ENCODE measurements at places on chromosomes 1 and 21. TPM values are rescaled to one million over a fixed set of nuclear protein-coding genes. Genes with fewer than 3 reads are reported as not detected.

Gene AMY1B
- total RNA-seq = not detected

Gene SLC16A4
- total RNA-seq = 0.67 TPM

Gene BCL2L15
- total RNA-seq = 72.4 TPM

Gene FAM3B
- 2.3 TPM for total RNA-seq

Gene EIF4G3
- 106 TPM for total RNA-seq

DNA sequence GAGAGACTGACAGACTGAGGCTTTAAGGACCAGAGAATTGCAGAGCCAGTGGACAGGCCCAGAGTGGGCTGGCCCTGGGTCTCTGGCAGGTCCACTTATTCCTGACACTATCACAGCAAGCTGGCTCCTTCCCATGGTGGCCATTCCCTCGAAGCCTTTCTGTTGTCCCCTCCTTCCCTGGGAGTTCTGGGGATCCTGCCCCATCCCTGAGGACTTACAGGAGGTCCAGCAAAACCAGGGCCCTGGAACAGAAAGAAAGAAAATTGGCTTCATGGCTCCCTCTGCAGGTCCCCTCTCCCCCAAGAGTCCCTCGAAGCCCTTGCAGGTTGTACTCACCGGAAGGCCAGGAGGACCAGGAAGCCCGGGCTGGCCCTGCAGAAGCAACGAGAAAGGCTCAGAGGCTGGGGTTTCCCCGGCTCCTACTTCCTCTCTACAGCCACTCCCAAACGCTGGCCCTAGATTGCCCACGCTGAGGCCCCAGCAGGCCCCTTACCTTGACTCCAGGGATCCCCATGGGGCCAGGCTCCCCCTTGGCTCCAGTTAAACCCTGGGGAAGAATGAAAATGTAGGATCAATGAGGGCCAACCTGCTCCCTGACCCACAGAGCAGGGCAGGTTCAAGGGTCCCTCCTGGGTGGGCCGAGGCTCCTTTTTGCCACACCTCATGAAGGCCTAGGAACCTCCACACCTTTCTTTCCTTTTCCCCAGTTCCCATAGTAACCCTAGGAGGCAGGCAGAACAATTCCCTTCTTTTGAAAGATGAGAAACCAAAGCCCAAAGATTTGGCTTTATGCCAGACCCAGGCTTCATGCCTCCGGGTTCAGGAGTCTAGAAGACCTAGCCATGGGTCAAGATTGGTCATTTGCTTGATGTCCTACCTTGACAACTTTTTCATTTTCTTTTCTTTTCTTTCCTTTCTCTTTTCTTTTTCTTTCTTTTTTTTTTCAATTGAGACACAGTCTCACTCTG, 4.6 kb downstream of the COL9A2 start:
- peak; percentile 78 for DNase-seq

DNA sequence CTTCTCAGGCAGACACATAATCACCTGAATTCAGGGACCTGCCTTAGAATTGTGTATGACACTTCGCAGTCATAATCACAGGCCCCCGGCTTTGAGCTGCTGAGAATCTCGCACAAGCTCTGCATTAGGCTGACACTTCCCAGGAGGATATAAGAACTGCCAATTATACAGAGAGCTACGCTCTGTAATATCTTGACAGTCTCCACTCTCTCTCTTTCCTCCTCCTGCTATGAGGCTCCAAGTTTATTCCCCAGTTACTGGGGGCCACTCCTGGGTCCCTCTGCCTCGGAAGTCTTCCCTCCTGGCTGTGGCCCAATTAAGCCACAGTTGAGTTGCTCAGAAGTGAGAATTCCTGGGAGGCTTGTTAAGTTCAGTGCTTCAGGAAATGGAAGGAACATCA, 42.7 kb downstream of the EBNA1BP2 start:
- no peak for DNase-seq

DNA sequence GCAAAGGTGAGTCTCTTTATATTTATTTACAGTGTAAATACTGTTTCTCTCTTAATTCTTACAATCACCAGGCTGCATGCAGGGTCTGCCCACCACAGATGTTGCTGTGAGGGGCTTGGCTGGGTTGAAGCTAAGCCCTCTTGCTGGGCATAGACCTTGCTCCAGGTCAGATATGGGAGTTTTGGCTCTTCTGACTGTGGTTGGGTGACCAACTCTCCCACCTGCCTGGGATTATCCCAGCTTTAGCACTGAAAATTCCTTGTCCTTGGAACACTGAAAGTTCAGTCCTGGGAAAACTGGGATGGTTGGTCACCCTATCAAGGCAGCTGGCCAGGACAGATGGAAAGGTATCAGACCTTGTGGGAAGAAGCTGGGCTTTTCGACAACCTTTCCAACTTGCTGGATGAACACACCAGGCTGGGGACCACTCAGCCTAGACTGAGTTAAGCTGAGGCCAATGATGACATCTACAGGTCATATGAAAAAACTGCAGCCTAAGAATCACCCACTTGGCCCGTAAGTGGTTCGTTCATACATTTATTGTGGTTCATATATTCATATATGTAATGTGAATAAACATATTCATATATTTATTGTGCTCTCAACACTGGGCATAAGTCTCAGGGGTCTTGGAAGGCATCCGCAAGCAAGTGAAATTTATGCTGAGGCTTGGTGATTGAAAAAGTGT, 26.6 kb upstream of the HPDL start:
- peak; percentile 48 for DNase-seq

GRCh38 chr21:46122237-46122671, 24.3 kb downstream of the COL6A2 start:
- peak; percentile 6 for DNase-seq

DNA sequence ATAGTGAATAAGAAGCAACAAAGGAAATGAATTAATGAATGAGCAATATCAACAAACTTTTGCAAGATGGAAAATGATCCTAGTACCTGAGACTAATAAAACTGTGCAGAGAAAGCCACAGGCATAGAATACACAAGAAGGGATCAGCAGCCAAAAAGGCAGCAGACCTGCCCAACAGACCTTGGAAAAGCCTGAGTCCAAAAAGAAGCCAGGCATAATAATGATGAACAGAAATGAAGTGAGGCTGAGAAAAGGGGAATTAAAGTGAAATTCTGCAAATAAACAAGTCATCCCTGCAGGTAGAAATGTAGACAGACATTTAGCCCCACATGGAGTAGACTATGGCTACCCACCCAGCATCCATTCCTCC, 10.3 kb upstream of the PHTF1 start:
- no peak for DNase-seq

DNA sequence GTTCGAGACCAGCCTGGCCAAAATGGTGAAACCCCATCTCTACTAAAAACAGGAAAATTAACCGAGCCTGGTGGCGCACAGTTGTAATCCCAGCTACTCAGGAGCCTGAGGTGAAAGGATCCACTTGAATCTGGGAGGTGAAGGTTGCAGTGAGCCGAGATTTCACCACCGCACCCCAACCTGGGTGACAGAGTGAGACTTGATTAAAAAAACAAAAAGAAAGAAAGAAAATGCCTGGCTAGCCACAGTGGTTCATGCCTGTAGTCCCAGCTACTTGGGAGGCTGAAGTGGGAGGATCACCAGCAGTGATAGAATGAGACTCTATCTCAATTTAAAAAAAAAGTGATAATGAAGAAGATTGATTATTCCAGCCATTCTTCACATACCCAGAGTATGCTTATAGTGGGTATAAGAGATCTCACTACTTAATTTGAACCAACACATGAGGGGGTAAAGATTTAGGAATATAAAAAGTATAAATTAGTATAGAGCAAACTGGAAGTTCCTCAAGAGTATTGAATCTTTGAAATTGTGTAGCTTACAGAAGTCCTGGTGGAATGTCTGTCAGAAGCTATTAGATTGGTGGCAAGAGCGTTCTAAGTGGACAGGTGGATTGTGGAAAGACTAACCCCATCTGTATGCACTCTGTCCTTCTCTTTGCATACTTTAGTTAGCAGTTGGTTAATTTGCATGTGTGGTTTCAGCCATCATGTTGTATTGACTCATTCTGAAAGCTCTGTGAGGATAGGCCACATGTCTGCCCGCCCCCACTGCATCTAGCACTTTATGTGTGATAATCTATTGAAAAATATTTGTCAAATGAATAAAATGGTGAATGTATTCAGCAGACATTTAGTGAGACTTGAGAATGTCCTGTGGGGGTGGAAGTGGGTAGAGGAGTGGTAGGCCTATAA, 25.0 kb downstream of the RLF start:
- DNase-seq = peak; percentile 17

DNA sequence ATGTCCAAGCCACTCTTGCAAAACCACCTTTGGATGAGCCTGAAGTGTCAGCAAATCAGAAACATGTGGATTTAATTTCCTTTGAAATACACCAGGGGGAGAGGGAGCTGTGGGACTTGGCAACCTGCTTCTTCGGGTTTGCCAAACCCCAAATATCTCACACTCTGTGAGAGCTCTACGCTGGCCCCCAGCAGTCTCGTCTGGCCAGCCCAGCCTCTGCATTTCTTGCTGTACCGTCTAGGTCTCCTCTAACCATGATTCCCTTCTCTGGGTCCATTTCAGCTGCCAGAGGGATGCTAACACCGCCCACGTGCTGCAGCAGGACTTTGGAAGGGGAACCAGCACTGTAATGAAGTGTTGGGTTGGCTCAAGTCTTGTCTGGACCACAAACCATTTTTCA, 114.6 kb downstream of the MRPS6 start:
- DNase-seq = no peak

GRCh38 chr1:158013840-158014730, 20.6 kb downstream of the KIRREL1 start:
- DNase-seq = no peak

DNA sequence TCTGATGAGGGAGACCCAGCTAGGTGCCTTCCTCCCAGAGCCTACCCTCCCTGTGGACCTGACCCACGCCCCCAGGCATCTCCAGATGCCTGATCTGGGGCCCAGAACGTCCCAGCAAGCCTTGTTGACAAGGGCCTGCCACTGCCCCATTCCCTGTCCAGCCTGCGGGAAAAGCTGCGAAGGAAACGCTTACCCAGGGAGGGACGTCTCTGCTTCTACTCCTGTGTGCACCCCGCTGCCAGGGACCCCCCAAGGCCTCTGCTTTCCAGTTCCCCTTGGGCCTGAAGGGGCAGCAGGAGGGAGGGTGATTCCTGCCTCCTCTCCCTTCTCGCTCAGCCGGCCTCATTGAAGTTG, 11.6 kb upstream of the CLSTN1 start:
- DNase-seq = peak; percentile 52

DNA sequence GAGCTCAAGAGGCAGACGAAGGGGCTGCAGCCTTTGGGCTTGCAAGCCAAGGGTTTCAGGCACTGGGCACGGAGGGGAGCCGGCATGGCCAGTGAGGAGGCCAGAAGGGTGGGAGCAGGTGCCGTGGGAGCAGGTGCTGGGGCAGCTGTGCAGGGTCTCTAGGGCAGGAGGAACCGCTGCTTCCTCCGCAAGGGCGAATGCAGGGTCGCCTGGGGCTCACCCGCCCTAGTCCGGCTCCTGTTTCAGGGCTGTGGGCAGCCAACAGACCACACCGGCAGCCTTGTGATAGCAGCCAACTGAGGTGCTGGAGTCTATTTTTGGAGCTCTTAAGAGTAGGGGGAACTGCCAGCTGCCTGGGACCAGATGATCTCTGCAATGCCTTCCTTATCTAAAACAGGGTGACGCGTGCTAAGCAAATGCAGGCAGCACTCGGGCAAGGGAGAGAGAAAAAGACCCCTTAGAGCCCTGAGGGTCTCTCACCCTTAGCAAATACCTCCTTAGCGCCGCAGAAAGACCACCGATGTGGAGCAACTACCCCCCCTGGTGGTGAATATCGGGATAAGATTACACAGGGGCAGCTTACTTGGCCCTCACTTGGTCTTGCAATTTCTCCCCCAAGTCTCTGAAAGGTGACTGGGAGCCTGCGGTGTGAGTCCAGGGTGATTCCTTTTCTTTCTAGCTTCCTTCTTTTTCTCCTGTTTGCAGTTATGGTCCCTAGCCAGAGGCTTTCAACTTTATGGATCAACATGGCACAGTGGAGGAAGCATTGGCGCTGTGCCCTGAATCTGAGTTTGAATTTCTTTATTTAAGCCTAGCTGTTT, 20.7 kb upstream of the MAPKAPK2 start:
- DNase-seq = peak; percentile 86

DNA sequence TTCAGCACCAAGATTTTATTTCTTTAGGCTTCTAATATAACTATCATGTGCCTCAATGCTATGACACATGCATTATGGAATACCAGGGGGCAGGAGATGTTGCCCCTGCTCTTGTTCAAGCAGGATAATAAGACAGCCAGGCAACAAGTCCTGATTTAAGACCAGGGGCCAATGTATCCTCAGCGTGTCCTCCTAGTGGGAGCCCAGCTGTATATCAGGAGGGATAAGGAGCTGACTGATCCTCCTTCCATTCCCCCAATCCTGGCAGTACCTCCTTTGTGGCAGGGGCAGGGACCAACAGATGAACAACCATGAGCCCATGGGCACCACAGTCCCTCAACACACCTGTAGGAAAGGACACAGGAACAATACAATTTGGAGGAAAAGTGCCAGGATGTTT, 29.3 kb downstream of the SORT1 start:
- DNase-seq = no peak

DNA sequence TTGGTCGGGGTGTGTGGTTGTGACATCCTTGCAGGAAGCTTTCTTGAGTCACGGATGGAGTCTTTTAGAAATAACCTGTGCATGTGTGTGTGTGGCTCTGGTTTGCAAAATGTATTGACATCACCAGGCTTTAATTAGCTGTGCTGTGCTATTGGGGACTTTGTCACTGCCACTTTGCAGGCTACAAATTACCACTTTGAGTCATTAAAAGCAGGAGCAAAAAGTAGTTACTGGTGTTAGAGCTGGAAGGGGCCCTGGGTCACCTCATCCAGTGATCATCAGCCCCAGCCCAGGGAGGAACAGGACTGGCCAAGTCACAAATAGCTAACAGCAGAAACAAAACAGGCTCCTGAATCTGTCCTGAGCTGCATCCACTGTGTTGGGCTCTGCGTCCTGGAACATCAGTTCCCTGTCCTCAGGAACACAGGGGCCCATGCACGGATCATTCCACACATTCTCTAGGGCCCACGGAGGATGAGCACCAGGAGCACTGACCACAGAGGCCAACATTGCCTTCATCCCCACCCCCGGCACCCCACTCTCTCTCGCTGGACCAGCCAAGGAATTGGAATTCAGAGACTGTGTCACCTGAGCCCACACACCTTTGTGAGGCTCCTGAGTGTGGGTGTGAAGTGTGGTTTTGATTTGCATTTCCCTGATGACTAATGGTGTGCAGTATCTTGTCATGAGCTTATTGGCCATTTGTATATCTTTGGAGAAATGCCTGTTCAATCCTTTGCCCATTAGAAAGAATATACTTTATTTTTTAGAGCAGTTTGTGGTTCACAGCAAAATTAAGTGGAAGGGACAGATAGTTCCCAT, 280.1 kb upstream of the C1orf174 start:
- DNase-seq = no peak

GRCh38 chr1:243525085-243525487, 269.2 kb downstream of the SDCCAG8 start:
- no peak for DNase-seq

- DNase-seq = no peak
Observed at GRCh38 chr1:247482747-247483146, 24.8 kb upstream of the OR2B11 start.

GRCh38 chr1:204323887-204324286, 35.8 kb downstream of the PLEKHA6 start:
- no peak for DNase-seq

All from mucosa of descending colon (tissue), 3 donors.